Suppressor macrophage (primary cell): ENCODE measurements at places on chromosomes 4 and X.

- DNase-seq: no peak
Measured at GRCh38 chr4:41696131-41696530, 52.4 kb downstream of the PHOX2B start.

- no peak for DNase-seq
Measured at GRCh38 chrX:39377773-39378172, 576.5 kb downstream of the MID1IP1 start.

- DNase-seq: no peak
Measured at GRCh38 chr4:97664741-97665140, 478.5 kb downstream of the STPG2 start.

GRCh38 chr4:138977524-138977923, 38.1 kb upstream of the NOCT start:
- DNase-seq: peak; percentile 68

GRCh38 chr4:6806924-6807626, 24.5 kb downstream of the KIAA0232 start:
- DNase-seq: peak; percentile 91

GRCh38 chr4:143377611-143378099, 41.0 kb downstream of the GAB1 start:
- peak; percentile 37 for DNase-seq

DNA sequence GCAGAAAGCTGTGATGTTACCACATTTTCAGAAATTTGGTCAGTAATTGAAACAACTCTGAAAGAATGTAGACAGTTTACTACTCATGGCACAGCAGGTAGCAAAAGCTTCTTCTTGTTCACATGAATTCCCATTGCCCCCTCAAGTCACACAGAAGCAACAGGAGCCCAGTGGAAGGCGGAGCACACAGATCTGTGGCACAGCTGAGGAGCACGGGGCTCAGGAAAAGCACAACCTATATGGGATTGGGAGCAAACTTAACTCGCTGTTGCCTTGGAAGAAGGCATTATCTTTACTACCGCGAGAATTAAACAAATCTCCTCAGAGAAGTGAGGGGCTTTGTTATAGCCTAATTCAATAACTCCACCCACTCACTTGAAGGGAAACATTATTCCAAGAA, 358.5 kb downstream of the SPOCK3 start:
- no peak for DNase-seq

GRCh38 chrX:132790329-132790728, 168.1 kb downstream of the HS6ST2 start:
- no peak for DNase-seq

DNA sequence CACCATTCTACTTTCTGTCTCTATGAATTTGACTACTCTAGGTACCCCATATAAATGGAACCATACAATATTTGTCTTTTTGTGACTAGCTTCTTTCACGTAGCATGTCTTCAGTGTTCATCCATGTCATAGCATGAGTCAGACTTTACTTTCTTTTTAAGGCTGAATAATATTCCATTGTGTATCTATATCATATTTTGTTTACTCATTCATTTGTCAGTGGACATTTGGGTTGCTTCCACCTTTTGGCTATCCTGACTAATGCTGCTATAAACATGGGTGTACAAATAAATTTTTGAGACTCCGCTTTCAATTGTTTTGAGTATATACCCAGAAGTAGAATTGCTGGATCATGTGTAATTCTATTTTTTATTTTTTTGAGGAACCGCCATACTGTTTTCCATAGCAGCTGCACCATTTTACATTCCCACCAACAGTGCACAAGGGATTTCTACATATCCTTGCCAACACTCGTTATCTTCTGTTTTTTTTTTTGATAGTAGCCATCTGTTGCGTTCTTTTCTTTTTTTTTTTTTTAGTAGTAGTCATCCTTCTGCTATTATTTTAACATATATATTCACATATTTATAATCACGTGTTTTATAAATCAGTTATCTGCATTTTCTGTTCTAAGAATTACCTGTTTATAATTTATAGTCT, 158.0 kb upstream of the MED14 start:
- no peak for DNase-seq

DNA sequence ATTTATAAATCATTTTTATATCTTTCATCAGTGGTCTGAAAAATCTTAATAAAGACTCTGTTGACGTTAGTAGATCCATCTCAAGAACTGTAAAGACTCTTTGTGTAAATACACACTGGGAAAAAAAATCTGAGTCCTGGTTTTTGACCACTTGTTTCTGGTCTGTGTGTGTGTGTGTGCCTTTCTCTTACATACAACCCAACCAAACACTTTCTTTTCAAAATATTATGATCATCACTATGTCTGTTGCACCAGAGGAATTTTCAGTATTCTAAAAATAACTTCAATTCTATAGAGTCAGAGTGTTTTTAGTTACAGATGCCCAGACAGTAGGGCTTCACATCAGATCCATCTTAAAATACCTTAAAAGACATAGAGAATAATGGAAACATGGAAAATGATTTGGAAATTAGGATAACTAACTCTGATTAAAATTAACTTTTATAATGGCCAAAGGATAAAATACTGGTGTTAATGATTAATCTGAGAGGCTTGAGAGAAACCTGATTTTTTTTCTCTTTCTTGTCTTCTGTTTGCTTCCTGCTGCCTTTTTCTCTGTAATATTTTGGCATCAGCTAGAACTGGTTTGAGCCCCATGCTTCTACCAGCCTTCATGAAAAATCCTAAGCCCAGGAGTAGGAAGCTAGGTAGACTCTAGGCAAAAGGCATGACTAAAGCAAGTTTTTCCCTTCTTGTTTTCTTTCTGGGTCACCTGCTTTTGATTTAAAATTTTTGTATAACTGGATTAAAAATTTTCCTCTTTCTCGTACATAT, 99.7 kb downstream of the ATXN3L start:
- DNase-seq: no peak

DNA sequence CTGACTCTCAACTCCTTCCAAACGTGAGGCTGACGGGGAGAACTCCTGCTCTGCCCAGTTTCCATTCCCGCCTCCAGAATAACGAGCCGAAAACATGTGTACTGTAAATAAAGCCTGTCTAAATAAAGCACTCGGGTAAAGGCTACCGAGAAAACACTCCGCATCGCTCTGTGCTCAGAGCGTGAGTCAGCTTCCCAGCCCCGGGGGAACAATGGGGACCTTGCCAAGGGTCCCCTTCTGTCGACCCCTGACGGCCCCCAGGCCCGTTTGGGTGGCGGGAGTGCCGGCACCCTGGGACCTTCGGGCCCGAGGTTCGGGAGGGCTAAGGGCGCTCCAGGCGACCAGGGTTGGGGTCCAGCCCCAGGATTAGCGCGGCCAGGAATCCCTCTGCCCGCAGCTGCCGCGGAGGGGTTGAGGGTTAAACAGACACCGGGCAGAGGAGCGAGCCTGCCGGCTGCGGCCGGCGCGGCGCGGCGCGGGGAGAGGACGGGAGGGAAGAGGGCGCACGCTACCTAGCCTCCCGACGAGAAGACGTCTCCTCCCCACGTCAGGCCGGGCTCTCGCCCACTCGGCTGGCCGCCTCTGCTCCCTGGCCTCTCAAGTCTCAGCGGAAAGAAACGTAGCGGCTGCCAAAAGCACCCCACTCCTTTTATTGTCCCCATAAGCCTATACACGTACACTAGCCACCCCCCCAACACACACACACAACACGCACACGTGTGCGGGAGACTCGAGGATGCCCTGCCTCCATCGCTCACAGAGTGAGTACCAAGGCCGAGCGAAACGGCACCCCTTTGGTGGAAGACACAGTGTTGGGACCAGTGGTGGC, 85.5 kb downstream of the BCOR start:
- peak; percentile 40 for DNase-seq

- no peak for DNase-seq
Measured at GRCh38 chr4:36197501-36197900, 46.8 kb downstream of the ARAP2 start.
